ENCODE measurements at places on chromosomes 12 and 14.

GRCh38 chr12:80745851-80746505, 29.3 kb downstream of the MYF5 start:
- no peak for DNase-seq

DNA sequence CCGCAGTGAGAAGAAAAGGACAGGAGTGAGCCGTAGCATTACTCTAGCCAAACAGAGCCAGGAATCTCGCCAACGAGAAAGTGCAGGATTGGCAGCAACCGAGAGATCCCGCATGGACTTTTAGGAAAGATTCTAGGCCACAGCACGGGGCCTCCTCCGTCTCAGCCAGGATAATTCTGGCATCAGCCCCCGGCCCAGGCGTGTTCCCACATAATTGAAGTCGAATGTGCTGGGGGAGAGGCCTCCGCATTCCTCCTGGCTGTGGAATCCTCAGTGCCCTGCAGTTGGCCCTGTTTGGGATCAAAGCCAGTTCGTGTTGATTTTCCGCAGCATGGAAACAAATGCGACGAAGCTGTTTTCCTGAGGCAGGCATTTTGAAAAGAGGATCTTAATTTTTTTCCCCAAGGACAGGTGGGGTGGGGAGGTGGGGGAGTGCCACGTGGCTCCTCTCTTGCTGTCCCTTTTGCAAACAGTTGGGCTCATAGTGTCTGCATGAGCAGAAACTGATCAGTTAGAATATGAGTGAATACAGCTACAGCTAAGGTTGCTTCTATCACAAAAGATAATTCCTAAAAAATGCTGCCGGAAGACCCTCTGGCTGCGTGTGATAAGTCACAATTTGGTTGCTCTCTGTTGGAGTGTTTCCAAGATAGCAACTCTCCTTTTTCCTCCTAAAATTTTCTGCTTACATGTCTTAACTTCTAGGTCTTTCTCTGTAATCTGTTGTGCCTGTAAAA, 37.3 kb upstream of the ATXN2 start:
- DNase-seq = no peak

DNA sequence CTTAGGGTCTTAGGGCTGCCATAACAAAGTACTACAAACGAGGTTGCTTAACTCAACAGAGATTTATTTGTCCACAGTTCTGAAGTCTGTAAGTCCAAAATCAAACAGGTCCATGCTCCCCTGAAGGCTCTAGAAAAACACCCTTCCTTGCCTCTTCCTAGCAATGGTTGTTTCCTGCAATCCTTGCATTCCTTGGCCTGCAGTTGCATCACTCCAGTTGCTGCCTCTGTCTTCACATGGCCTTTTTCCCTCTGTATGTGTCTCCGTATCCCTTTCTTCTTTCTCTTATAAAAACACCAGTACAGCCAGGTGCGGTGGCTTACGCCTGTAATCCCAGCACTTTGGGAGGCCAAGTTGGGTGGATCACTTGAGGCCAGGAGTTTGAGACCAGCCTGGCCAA, 17.4 kb downstream of the KCNMB4 start:
- no peak for DNase-seq

DNA sequence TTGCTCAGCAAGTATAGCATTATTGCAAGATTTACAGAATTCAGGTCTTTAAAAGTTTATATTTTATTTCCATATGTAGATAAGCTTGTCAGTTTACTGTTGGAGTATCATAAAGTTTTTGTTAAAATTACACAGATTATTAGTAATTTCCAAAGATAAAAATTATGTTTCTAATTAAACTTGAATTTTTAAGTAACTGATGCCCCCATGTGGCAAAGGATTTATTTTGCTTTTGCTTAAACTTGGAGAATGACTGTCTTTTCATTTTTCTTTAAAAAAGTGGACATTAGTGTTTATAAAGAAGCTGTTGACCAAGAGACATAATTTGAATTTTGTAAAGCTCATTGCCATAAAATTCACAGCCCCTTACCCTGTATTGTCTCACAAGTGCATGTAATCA, 45.8 kb downstream of the ETNK1 start:
- DNase-seq = no peak

DNA sequence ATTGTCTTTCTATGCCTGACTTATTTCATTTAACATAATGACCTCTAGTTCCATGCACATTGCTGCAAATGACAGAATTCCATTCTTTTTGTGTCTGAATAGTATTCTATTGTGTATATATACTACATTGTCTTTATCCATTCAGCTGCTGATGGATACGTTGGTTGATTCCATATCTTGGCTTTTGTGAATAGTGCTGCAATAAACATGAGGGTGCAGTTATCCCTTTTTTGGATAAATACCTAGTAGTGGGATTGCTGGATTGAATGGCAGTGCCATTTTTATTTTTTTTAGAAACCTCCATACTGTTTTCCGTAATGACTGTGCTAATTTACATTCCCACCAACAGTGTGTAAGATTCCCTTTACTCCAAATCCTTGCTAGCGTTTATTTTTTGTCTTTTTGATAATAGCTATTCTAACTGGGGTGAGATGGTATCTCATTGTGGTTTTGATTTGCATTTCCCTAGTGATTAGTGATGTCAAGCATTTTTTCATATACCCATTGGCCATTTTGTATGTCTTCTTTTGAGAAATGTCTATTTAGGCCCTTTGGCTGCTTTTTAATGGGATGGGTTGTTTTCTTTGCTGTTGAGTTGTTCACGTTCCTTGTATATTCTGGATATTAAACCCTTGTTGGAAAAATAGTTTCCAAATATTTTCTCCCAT, 2.3 kb downstream of the OAS2 start:
- DNase-seq = no peak

Measured in activated CD8-positive, alpha-beta memory T cell treated with anti-CD3 and anti-CD28 coated beads for 24 hours (primary cell).